Glutamatergic neuron (in vitro differentiated cells): ENCODE measurements at places on chromosomes 2 and 18. TPM values are rescaled to one million over a fixed set of nuclear protein-coding genes. Genes with fewer than 3 reads are reported as not detected.

- peak overlapping the region; percentile 90 for H3K4me3 ChIP-seq
- H3K27me3 ChIP-seq, result peaks cover 2% of the 10 kb centered on the region
Observed at GRCh38 chr2:121736140-121736461, 574 bp downstream of the NIFK start.

DNA sequence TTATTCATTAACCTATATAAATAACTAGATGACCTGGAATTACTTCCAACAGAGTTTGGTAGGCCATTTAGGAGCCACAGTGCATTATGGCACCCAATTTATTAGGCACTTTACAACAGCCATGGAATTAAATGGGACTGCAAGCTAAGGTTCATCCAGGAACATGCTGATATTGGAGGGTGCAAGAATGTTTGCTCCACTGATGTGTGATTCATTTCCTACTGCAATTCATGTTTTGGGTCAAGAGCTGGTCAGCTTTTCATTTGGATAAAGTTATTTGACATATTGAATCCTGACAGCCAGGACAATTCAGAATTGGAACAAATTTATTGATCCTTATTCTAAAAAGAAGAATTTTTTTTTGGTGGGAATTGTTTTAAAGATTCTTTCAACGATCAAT lies 11.8 kb upstream of the LYPD1 start:
- no peak overlapping the region for H3K4me3 ChIP-seq
- no peaks in the 10 kb centered on the region for H3K27me3 ChIP-seq
- H3K4me1 ChIP-seq, result no peaks in the 10 kb centered on the region
- no peak for DNase-seq
- H3K27ac ChIP-seq, result no peak overlapping the region

GRCh38 chr2:170505631-170506275 lies 209.4 kb upstream of the SP5 start:
- H3K36me3 ChIP-seq, result no peaks in the 10 kb centered on the region
- no peaks in the 10 kb centered on the region for H3K27me3 ChIP-seq
- no peak overlapping the region for H3K4me3 ChIP-seq
- DNase-seq, result no peak

DNA sequence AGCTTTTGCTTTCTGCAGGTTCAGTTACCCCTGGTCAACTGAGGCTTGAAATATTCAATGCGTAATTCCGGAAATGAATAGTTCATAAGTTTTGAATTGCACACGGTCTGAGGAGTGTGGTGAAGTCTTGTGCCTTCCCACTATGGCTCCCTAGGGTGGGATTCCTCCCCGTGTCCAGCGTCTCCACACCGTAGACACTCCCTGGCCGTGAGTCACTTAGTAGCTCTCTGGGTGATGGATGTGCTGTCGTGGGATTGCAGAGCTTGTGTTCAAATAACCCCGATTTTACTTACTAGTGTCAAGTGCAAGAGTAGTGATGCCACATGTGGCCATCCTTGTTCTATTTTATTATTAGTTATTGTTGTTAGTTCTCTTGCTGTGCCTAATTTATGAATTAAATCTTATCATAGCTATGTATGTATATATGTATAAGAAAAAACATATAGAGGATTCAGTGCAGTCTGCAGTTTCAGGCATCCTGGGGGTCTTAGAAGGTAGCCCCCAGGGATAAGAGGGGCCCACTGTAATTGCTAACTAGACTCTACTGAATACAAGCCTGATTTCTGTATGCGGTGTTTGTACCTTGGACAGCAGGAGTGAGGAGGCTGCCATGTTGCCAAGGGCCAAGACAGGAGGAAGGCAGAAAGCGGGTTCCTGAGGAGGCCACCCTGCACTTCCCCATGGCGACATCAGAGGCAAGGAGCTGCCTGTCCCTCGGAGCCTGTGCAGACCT lies 47.7 kb upstream of the PDIA6 start:
- DNase-seq, result no peak
- no peak overlapping the region for H3K27ac ChIP-seq
- no peaks in the 10 kb centered on the region for H3K36me3 ChIP-seq
- peaks cover 5% of the 10 kb centered on the region for H3K27me3 ChIP-seq

GRCh38 chr2:149061133-149061745 lies 22.7 kb downstream of the LYPD6B start:
- DNase-seq, result no peak
- H3K4me3 ChIP-seq, result no peak overlapping the region
- H3K4me1 ChIP-seq, result peaks cover 13% of the 10 kb centered on the region
- no peaks in the 10 kb centered on the region for H3K36me3 ChIP-seq

- peak overlapping the region; percentile 17 for H3K4me3 ChIP-seq
- no peaks in the 10 kb centered on the region for H3K36me3 ChIP-seq
- DNase-seq, result no peak
- H3K27me3 ChIP-seq, result no peaks in the 10 kb centered on the region
Observed at GRCh38 chr18:26134107-26134506, 438 bp downstream of the PSMA8 start.

DNA sequence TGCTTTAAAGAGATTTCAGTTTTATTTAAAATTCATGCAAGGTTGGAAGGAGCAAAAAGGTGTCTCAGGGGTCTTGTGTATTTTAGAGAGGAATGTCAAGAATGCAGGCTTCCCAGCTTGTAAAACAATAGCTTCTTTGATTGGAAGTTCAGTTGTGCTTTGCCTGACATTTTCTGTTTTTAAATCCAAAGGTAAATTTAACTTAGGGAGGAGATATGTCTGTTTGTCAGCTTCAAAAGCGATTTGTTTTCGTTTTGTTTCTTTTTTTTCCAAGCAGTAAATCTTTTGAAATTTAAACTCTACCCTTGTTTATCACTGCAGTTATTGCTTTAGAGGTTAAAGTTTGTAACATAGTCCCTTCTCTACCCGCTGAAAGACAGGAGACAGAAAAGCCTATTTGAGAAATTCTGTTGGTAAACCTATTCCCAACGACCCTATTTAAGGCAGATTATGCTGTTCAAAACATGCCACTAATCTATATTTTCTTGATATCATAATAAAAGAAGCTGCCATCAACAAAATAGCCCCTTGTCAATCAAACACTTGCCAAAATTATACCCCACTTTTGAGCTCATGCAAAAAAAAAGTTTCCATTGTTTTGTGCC lies 639.6 kb downstream of the IRS1 start:
- no peaks in the 10 kb centered on the region for H3K36me3 ChIP-seq
- no peak overlapping the region for H3K4me3 ChIP-seq
- peaks cover 2% of the 10 kb centered on the region for H3K4me1 ChIP-seq
- H3K27ac ChIP-seq, result no peak overlapping the region
- DNase-seq, result no peak
- no peaks in the 10 kb centered on the region for H3K27me3 ChIP-seq

- no peak for DNase-seq
- no peak overlapping the region for H3K27ac ChIP-seq
- no peaks in the 10 kb centered on the region for H3K27me3 ChIP-seq
- H3K4me3 ChIP-seq, result no peak overlapping the region
- H3K4me1 ChIP-seq, result peaks cover 2% of the 10 kb centered on the region
Observed at GRCh38 chr18:65230311-65230710, 520.5 kb upstream of the CDH7 start.

GRCh38 chr18:58041633-58042032 lies 2.4 kb upstream of the NEDD4L start:
- H3K4me3 ChIP-seq, result peak overlapping the region; percentile 56
- no peak overlapping the region for H3K27ac ChIP-seq
- no peak for DNase-seq
- peaks cover 11% of the 10 kb centered on the region for H3K4me1 ChIP-seq
- H3K27me3 ChIP-seq, result peaks cover 15% of the 10 kb centered on the region

- no peak for DNase-seq
- H3K27ac ChIP-seq, result no peak overlapping the region
- no peaks in the 10 kb centered on the region for H3K4me1 ChIP-seq
- H3K4me3 ChIP-seq, result no peak overlapping the region
- no peaks in the 10 kb centered on the region for H3K36me3 ChIP-seq
Observed at GRCh38 chr18:14971461-14972185, 223.7 kb downstream of the ANKRD30B start.

DNA sequence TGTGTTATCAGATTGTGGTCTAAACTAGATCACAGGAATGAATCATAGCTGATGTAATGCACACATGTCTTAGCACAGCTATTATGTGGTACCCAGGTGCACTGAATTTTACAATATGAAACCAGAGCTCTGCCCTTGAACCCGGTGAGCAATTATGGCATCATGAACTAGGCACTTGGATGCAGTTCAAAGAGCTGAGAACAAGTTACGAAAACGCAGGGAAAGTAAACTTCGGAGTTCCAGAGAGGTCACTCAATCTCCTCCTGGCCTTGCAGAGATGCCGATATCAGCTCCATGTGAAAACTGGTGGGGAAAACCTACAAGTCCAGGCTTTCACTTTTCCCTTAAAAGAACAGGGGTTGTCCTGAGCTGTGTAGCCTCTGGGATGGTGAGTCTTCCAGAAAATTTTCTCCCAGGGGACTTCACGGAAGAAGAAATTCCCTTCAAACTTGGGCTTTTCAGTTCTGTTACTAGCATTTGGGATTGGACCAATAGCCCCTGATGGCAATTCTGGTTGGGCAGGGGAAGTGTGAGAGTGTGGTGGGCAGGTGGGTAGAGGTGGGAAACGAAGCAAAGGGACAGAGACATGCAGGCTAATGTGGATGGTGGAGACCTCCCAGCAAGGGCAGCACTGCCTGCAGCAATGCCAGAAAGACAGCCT lies 71.1 kb upstream of the SH3BP4 start:
- H3K4me3 ChIP-seq, result no peak overlapping the region
- peaks cover 21% of the 10 kb centered on the region for H3K36me3 ChIP-seq
- no peak for DNase-seq

- H3K27ac ChIP-seq, result no peak overlapping the region
- peaks cover 8% of the 10 kb centered on the region for H3K27me3 ChIP-seq
- peaks cover 12% of the 10 kb centered on the region for H3K4me1 ChIP-seq
- no peak overlapping the region for H3K4me3 ChIP-seq
- DNase-seq, result no peak
Observed at GRCh38 chr2:96252526-96252925, 13.3 kb downstream of the TMEM127 start.

DNA sequence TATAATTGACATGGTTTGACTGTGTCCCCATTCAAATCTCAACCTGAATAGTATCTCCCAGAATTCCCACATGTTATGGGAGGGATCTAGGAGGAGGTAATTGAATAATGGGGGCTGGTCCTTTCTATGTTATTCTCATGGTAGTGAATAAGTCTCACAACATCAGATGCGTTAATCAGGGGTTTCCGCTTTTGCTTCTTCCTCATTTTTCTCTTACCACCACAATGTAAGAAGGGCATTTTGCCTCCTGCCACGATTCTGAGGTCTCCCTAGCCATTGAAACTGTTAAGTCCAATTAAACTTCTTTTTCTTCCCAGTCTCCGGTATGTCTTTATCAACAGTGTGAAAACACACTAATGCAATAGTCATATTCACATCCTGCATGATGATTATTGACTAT lies 1073.3 kb upstream of the CDH2 start:
- H3K27ac ChIP-seq, result no peak overlapping the region
- H3K4me3 ChIP-seq, result no peak overlapping the region
- no peaks in the 10 kb centered on the region for H3K36me3 ChIP-seq
- H3K27me3 ChIP-seq, result no peaks in the 10 kb centered on the region

DNA sequence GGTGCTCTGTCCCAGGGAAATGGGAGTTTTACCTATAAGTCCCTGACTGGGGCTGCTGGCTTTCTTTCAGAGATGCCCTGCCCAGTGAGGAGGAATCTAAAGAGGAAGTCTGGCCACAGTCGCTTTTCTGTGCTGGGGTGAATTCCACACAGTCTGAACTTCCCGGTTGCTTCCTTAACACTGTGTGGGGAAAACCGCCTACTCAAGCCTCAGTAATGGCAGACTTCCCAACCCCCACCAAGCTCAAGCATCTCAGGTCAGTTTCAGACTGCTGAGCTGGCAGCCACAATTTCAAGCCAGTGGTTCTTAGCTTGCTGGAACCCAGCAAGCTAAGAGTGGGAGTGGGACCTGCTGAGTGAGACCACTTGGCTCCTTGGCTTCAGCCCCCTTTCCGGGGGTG lies 54.9 kb downstream of the NUP35 start:
- H3K27ac ChIP-seq, result no peak overlapping the region
- H3K27me3 ChIP-seq, result peaks cover 4% of the 10 kb centered on the region
- no peak overlapping the region for H3K4me3 ChIP-seq

- DNase-seq, result no peak
- H3K36me3 ChIP-seq, result no peaks in the 10 kb centered on the region
- no peak overlapping the region for H3K27ac ChIP-seq
- H3K4me1 ChIP-seq, result no peaks in the 10 kb centered on the region
- no peaks in the 10 kb centered on the region for H3K27me3 ChIP-seq
Observed at GRCh38 chr18:32930695-32931301, 158.0 kb upstream of the KLHL14 start.

DNA sequence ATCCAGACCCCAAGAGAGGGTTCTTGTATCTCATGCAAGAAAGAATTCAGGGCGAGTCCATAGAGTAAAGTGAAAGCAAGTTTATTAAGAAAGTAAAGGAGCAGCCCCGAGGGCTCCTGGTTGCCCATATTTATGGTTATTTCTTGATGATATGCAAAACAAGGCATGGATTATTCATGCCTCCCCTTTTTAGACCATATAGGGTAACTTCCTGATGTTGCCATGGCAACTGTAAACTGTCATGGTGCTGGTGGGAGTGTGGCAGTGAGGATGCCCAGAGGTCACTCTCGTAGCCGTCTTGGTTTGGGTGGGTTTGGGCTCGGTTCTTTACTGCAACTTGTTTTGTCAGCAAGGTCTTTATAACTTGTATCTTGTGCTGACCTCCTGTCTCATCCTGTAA lies 750.2 kb upstream of the FANCL start:
- DNase-seq, result no peak
- H3K4me3 ChIP-seq, result no peak overlapping the region
- H3K27ac ChIP-seq, result no peak overlapping the region
- no peaks in the 10 kb centered on the region for H3K27me3 ChIP-seq

DNA sequence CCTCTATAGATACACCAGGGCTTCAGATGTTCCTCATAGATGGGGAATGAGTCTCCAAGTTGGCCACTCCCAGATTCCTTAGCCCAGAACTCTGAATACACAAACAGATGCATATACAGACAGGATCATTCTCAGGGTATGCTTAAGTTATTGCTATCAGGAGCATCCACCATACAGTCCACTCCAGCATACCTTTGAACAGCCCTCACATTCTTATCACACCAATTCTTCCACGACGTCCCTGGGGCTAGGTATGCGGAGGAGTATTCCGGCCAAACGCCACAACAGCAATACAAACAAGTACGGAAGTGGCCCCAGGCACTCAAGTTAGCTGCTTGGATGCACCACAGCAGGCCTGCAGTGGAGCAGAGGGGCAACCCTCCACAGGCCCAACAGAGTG lies 312.5 kb upstream of the CHAC2 start:
- H3K4me1 ChIP-seq, result no peaks in the 10 kb centered on the region
- no peaks in the 10 kb centered on the region for H3K27me3 ChIP-seq
- H3K27ac ChIP-seq, result no peak overlapping the region
- no peak overlapping the region for H3K4me3 ChIP-seq
- H3K36me3 ChIP-seq, result no peaks in the 10 kb centered on the region

CDH19 gene
- total RNA-seq, result not detected

TMEM87B gene
- 8.6 TPM for total RNA-seq

ANKRD30B gene
- not detected for total RNA-seq

DCC gene
- total RNA-seq, result 5.6 TPM

NPC1 gene
- total RNA-seq, result 44.8 TPM

SGO2 gene
- total RNA-seq, result 6.6 TPM

ANKRD62 gene
- 0.17 TPM for total RNA-seq

SIX2 gene
- total RNA-seq, result 0.56 TPM

PROKR1 gene
- 0.83 TPM for total RNA-seq

TRAK2 gene
- total RNA-seq, result 58.9 TPM

RGPD3 gene
- total RNA-seq, result 0.27 TPM

RASGRP3 gene
- total RNA-seq, result not detected
